Cardiac muscle cell (in vitro differentiated cells and primary cell): ENCODE measurements at places on chromosomes 11 and 22. TPM values are rescaled to one million over a fixed set of nuclear protein-coding genes. Genes with fewer than 3 reads are reported as not detected.
A peak's percentile ranks its signal among the peaks of the same experiment; 100 is the strongest.

DNA sequence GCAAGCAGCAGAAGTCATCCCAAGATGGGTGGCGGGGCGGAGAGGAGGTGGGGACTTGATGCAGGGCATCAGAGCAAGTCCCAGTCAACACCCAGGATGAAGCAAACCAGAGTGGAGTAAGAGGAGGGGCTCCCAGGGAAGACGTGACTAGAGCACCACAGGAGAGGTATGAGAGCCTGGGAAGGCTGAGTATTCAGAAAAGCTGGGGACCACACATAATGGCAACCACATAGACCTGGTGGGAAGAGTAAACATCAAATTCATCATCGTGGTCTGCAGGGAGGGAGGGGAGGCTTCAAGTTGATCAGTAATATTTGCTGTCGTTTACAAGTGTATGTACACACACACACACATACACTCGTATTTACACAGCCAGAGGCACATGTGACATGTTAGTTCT is 60.7 kb upstream of the CLTCL1 start:
- H3K4me1 ChIP-seq = no peaks in the 10 kb centered on the region
- H3K4me3 ChIP-seq = no peak overlapping the region
- H3K36me3 ChIP-seq = peaks cover 46% of the 10 kb centered on the region
- no peak for DNase-seq

- H3K27me3 ChIP-seq = no peaks in the 10 kb centered on the region
- no peak overlapping the region for H3K27ac ChIP-seq
- H3K36me3 ChIP-seq = no peaks in the 10 kb centered on the region
- DNase-seq = no peak
- H3K4me1 ChIP-seq = no peaks in the 10 kb centered on the region
These were observed 901.2 kb downstream of the METTL15 start for GRCh38 chr11:29009426-29009825.

DNA sequence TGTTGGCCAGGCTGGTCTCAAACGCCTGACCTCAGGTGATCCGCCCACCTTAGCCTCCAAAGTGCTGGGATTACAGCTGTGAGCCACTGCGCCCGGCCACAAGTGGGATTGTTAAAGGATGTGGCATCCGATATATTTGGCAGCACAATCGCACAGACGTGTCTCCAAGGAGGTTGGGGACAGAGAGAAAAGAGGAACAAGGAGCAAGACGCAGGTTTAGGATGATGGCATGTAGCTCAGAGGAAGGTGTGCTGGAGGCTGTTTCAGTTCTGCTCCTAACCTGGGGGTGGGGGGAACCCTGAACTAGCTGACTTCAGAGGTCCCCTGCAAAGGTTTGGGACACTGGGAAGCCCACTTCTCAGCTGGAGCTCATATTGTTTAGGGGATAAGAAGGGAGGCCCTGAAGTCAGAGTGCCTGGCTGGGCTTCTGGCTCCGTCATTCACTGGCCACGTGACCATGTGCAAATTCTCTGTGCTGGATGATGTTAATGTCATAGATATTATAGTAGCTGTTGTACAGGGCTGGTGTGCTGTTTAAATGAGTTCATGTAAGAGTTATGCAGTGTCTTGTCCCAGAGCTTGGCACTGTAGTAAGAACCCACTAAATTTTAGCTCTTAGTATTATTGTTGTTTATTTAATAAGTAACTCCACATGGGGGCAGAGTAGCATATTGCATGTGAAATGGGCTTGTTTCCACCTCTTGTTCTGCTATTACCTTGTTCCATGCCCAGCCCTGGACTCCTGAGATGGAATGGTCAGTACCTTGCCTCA is 129.7 kb downstream of the ST3GAL4 start:
- no peak overlapping the region for H3K27ac ChIP-seq
- DNase-seq = peak; percentile 28
- no peak overlapping the region for H3K4me3 ChIP-seq

DNA sequence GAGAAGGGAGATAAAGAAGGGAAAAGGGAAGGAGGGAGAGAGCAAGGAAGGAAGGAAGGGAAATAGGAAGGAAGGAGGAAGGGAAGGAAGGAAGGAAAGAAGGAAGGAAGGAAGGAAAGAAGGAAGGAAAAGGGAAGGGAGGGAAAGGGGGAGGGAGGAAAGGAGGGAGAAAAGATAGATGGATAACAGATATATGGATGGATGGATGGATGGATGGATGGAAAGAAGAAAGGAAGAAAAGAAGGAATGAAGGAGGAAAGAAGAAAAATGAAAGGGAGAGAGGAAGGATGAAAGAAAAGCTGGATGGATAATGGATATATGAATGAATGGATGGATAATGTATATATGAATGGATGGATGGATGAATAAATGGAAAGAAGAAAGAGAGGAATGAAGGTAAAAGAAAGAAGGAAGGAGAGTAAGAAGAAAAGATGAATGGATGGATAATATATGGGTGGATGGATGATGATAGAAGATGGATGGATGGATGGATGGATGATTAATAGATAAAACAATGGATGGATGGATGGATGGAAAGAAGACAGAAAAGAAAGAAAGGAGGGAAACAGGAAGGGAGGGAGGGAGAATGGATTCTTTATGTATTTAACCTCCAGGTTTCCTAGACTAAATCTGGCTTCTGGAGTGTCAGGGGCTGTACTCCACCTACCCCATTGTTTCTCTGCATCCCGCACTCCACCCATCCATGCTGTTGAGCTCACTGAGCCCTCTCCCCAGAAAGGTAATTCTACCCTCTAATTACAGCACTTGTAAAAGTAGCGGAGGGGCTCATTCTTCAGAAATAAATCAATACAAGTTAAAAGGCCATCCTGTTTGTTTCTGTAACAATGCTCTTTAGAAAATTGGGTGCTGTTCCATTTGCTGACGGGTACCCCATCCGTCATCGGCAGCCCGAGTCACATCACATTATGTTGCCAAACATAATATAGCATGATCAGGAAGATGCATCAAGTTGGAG is 506.1 kb downstream of the MIAT start:
- H3K4me1 ChIP-seq = no peaks in the 10 kb centered on the region
- DNase-seq = no peak
- H3K4me3 ChIP-seq = no peak overlapping the region
- H3K36me3 ChIP-seq = no peaks in the 10 kb centered on the region

GRCh38 chr22:49448526-49448925 is 379.1 kb downstream of the BRD1 start:
- H3K4me1 ChIP-seq = peaks cover 6% of the 10 kb centered on the region
- H3K27me3 ChIP-seq = peaks cover 15% of the 10 kb centered on the region
- no peak overlapping the region for H3K27ac ChIP-seq
- no peaks in the 10 kb centered on the region for H3K36me3 ChIP-seq

DNA sequence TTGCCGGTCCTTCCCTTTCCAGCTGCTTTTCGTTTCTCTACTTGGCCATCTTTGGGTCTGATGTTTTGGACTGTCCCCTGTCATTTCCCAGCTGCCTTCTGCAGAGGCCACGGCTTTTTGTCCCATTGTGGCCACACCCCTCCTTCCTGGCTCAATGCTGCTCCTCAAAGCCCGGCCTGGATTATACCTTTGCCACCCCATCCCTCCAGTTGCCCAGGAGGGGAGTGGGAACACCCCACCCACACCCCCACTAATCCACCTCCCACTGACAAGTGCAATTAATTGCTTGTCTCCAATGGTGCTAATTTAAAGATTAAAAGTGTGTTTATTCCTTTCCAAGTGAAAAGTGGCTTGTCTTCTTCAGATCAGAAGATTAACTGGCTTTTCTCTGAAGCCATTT is 34.2 kb upstream of the CSNK2A3 start:
- no peaks in the 10 kb centered on the region for H3K4me1 ChIP-seq
- no peak overlapping the region for H3K27ac ChIP-seq

DNA sequence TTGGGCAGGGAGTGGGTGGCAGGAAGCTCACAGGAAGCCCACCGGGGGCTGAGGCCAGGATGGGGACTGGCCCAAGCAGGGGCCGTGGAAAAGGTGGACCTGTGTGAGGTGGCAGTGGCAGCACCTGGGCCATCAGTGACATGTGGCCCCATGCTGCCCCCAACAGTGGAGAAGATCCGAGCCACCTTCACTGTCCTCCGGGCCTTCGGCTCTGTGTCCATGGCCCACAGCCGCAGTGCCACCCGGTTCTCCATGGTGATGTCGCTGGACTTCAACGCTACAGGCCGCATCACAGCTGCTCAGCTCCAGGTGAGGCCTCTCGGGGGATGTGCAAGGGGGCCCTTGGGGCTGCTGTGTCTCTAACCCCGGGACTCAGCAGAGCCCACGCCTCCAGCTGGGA is 37.9 kb downstream of the MYO18B start:
- H3K27ac ChIP-seq = no peak overlapping the region
- H3K4me1 ChIP-seq = no peaks in the 10 kb centered on the region
- DNase-seq = no peak
- H3K4me3 ChIP-seq = no peak overlapping the region

GRCh38 chr22:44645531-44645930 is 56.5 kb upstream of the PRR5 start:
- no peaks in the 10 kb centered on the region for H3K27me3 ChIP-seq
- H3K4me3 ChIP-seq = no peak overlapping the region
- H3K36me3 ChIP-seq = no peaks in the 10 kb centered on the region
- no peak for DNase-seq
- H3K4me1 ChIP-seq = no peaks in the 10 kb centered on the region
- H3K27ac ChIP-seq = no peak overlapping the region

DNA sequence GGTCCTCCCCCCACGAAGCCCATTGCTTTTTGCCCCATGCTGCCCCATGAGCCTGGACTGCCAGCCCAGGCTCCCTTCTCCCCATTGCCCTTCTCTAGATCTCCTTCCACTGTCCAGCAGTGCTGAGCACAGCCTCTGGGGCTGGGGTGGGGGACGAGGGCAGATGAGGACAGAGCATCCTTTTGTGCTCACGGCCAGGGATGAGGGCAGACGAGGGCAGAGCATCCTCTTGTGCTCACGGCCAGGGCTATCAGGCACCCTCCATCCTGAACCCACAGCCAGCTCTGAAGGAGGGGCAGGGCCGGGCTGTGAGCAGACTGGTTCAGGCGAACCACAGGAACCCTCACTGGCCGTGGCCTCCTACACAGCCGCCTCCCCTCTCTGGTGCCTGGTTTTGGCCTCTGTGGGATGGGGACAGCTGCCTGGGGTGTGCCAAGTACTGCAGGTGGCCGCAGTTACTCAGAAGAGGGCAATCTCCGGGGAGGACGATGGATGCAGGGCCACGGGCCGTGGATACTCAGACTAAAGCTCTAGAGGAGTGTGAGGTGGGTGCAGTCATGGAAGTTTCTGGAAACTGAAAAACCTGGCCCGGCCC is 1258.8 kb downstream of the BRD1 start:
- H3K27me3 ChIP-seq = no peaks in the 10 kb centered on the region
- H3K4me3 ChIP-seq = no peak overlapping the region
- no peaks in the 10 kb centered on the region for H3K36me3 ChIP-seq
- no peak overlapping the region for H3K27ac ChIP-seq
- H3K4me1 ChIP-seq = no peaks in the 10 kb centered on the region

DNA sequence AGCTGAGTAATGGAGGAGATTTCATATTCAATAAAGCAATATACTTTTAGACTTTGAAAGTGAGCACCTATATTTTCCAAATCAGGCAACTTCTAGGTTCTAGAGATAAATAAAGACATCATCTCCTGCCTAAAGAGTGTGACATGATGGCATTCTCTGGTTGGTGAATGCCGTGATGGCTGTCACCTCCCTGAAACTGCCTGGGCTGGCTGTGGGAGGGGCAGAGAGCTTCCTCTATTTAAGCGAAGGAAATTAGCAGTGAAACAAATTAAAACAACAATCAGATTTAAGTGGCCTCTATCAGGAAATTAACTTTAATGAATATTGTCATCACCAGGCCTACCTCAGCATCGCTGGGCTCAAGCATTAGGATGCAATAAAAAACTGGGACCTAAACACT is 113.9 kb downstream of the ARL14EP start:
- DNase-seq = no peak
- no peak overlapping the region for H3K4me3 ChIP-seq
- H3K27ac ChIP-seq = peak overlapping the region; percentile 15

GRCh38 chr11:95337175-95337957 is 106.4 kb upstream of the SESN3 start:
- H3K27ac ChIP-seq = peak overlapping the region; percentile 75
- no peak overlapping the region for H3K4me3 ChIP-seq
- no peaks in the 10 kb centered on the region for H3K27me3 ChIP-seq
- H3K36me3 ChIP-seq = no peaks in the 10 kb centered on the region
- DNase-seq = peak; percentile 82

DNA sequence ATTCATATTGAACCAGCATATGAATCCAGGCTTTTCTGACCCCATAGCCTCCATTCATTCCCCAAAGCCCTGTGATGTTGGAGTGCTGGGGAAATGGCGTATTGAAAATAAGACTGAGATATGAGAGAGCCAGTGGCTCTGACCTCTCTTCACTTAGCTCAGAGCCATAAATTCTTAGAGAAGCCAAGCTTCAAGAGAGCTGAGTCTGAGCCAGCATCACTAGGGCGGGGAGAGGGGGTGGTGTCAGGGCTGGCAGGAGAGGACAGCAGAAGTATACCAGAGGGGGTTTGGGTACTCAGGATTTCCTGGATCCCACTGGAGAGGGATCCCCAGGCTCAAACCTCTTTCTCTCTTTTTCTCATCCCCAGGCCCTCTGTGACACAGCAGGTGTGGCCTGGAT is 16.7 kb upstream of the MOGAT2 start:
- H3K27ac ChIP-seq = no peak overlapping the region
- H3K4me3 ChIP-seq = no peak overlapping the region
- no peaks in the 10 kb centered on the region for H3K4me1 ChIP-seq

DNA sequence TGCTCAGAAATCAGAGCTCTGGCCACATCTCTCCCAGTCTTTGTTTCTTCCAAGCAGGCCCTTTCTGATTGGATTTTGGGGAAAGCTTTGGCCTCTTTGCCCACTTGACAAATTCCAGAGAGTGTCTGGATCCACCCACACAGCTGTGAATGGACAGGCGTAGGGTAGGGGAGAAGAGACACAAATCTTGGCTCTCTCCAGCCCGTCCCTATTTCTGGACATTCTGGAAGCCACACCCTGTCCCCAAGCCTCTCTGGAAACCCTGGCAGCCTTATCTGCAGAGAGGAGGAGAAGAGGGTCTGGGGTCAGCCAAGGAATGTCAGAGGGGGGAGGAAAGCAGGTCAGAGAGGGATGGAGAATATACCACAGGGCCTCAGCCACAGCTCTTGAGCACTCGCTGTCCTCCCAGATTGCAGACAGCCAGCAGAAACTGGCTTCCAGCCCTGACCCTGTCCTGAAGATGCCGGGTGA is 59.5 kb upstream of the WNT11 start:
- H3K4me3 ChIP-seq = no peak overlapping the region
- no peak for DNase-seq
- no peaks in the 10 kb centered on the region for H3K27me3 ChIP-seq
- H3K36me3 ChIP-seq = no peaks in the 10 kb centered on the region

- no peaks in the 10 kb centered on the region for H3K36me3 ChIP-seq
- H3K4me3 ChIP-seq = no peak overlapping the region
- H3K4me1 ChIP-seq = peaks cover 16% of the 10 kb centered on the region
- no peak for DNase-seq
- no peaks in the 10 kb centered on the region for H3K27me3 ChIP-seq
These were observed 752.3 kb downstream of the OPCML start for GRCh38 chr11:132780046-132780445.

GRCh38 chr11:125227151-125227550 is 62.6 kb downstream of the PKNOX2 start:
- no peaks in the 10 kb centered on the region for H3K36me3 ChIP-seq
- DNase-seq = no peak
- no peak overlapping the region for H3K27ac ChIP-seq
- no peaks in the 10 kb centered on the region for H3K27me3 ChIP-seq

Gene DLG2
- 6.1 and 15.9 TPM in 2 replicates for total RNA-seq

Gene TESMIN
- 6.9 and 23.5 TPM in 2 replicates for total RNA-seq

Gene GDPD4
- not detected in 2 replicates for total RNA-seq

Gene TEX54
- not detected in 2 replicates for total RNA-seq

Gene UNC93B1
- total RNA-seq = 13.6 and 24.0 TPM in 2 replicates

Gene OR8A1
- not detected in 2 replicates for total RNA-seq

Gene POU2AF2
- total RNA-seq = not detected in 2 replicates

Gene LDHAL6A
- not detected in 2 replicates for total RNA-seq

Gene SMTN
- total RNA-seq = 29.0 and 72.0 TPM in 2 replicates
